GM12864 (cell line): ENCODE measurements at places on chromosomes 1 and 21.

- no peak for DNase-seq
Observed at GRCh38 chr1:28501925-28502324, 3.9 kb upstream of the RCC1 start.

GRCh38 chr1:239812580-239812979 lies 279.1 kb upstream of the FMN2 start:
- DNase-seq: no peak

- no peak for DNase-seq
Observed at GRCh38 chr21:38472412-38473108, 25.7 kb downstream of the ERG start.

- DNase-seq: peak; percentile 42
Observed at GRCh38 chr1:169680377-169681019, 30.9 kb downstream of the SELL start.

GRCh38 chr1:223129229-223129901 lies 13.7 kb downstream of the TLR5 start:
- no peak for DNase-seq

DNA sequence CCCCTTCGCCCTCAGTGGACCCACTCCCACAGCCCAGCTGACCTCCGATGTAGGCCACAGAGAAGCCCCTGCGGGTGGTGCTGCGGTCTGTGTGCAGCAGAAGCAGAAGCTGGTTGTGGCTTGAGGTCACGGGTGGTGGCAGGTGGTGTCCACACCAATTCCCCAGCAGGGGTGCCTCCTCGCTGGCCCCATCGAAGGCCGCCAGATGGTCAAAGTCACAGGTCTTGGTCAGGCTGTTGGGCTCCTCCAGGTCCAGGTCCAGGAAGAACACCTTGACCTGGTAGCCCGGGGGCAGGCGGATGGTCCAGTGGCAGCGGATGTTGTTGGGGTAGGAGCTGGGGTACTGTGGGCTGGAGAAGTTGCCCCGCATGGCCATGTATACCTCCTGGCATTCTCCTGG lies 13.1 kb downstream of the CDCP2 start:
- DNase-seq: no peak

GRCh38 chr1:199081739-199082138 lies 442.9 kb downstream of the PTPRC start:
- DNase-seq: peak; percentile 42

GRCh38 chr1:32806910-32807523 lies 10.1 kb downstream of the YARS1 start:
- DNase-seq: no peak

DNA sequence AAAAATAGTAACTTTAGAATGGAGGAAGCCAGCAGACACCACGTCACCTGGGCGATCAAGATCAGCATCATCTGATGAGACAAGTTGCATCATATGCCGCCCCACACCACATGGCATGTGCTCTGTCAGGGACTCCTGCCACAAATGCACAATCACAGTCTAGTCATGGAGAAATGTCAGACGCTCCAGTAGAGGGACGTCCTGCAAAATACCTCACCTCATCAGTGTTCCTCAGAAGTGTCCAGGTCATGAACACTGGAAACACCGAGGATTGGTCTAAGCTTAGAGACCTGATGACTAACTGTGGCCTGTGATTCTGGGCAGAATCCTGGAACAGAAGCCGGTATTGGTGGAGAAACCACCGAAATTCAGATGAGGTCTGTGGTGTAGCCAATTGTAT lies 14.3 kb downstream of the ADARB1 start:
- no peak for DNase-seq

GRCh38 chr1:184407816-184408510 lies 21.1 kb downstream of the C1orf21 start:
- DNase-seq: no peak

- DNase-seq: no peak
Observed at GRCh38 chr21:21860888-21861287, 862.7 kb downstream of the NCAM2 start.

DNA sequence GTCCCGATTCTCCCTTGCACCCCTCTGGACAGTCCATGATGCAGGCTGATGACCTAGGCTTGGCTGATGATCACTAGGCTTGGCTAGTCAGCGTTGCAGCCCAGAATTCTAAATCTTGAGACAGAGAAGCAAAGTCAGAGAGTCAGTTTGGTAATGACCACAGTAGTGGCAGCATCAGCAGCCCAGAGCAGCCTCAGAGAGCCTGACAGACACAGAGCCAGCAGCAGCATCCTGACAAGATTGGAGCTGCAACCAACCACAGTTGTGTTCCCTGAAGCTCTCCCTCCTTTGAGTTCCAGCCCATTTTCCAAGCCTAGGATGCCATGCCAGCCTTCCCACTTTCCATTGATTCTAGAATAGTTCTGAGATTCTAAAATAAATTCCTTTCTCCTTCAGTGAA lies 16.8 kb upstream of the ITLN1 start:
- DNase-seq: no peak

DNA sequence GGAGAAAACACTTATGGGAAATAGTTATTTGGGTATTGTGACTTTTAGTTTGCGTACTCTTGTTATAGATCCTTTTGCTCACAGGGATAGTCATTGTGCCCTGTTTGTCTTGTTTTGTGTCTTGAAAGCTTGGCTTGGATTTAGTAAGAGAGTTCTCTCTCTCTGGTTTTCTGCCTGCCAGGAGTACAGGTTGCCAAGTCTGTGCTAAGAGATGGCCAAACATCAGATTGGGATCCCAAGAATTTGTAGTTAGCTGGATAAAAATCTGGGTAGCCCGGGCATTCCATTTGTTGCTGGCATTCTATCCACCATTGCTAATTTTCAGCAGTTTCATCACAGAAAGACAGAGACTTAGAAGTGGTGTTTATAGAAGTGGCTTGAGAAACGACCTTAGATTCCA lies 222.2 kb downstream of the NRIP1 start:
- DNase-seq: no peak

DNA sequence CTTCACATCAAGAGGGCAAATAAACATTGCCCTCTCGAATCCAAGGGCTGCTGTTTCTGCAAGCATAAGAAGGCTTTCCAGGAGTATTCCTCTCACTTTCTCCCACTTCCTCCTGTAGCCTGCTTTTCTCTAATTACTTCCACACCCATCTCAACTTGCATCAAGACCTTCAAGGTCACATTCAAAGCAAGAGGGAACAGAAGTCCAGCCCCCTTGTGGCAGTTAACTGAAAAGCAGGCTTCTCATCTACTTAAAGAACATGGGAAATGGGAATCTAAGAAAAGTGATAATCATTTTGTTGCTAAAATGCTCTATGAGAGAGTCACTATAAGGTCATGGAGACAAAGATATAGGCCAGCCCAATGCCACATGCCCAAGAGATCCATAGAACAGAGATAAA lies 874.4 kb downstream of the KCNT2 start:
- DNase-seq: peak; percentile 3

DNA sequence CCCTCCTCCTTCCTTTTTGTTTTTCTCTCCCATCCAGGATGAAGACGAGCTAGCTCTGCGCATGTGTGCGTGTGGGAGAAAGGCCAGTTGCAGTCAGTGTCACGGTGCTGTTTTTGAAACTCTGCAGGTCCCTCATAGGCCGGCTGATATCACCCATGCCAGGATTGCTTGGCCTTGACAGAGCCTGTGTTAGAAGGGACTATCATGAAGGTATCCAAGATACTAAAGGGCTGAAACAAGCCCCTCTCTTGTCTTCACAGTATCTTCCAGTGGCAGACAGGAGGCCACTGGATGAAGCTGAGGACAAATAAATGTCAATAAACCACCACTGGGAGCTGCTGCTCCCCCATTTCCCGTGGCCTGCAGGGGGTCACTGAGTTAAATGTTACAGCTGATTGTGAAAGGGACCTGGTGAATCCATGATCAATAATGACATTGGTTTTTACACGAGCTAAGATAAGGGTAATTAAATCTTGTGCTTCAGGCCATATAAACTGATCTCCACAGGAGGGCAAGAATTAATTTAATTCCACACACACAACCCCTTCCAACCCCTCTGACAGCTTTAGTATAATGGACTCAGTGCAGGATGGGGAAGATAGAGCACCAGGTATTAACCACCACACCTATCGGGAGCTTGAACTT lies 64.6 kb upstream of the TARBP1 start:
- DNase-seq: no peak

DNA sequence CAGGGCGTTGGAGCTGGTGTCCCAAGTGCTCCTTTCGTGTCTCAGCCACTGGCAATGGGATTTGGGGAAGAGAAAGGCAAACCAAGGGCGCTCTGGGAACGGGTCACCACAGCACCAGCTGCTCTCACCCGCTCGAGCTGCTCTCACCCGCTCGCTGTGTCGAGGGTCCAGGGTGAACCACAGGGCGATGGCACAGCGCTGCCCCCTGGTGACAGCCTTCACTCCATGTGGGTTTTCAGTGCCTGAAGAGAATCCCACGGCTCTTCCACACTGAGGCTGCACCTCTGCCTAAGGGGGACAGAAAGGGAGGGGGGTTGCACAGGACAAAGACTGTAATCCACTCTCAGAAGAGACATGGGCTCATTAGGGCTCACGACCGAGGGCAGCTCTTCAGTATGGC lies 7.1 kb upstream of the CLDN19 start:
- DNase-seq: no peak

GRCh38 chr1:64484651-64485050 lies 14.7 kb downstream of the CACHD1 start:
- DNase-seq: no peak

- DNase-seq: no peak
Observed at GRCh38 chr1:101308935-101309333, 72.1 kb downstream of the S1PR1 start.
